ENCODE measurements at places on chromosomes 12 and 14.

DNA sequence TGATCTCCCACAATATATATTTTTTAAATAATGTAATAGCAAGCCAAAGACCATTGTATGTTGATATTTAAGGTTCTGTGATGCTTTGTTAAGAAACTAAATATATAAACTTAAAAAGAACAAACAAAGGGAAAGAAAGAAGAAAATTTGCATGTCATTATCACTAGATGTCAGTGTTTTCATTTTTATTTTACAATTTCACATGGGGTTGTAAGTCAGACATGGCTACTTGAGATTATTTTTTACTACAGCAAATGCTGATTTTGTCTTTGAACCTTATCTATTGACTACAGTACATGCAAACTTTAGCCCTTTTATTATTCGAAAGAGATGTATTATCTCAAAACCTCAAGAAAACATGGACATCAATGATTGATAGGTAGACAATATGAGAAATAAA, 36.1 kb downstream of the SLCO1C1 start:
- H3K4me1 ChIP-seq = no peaks in the 10 kb centered on the region
- no peaks in the 10 kb centered on the region for H3K27me3 ChIP-seq
- H3K4me3 ChIP-seq = no peak overlapping the region

GRCh38 chr14:61343991-61344405, 22.6 kb downstream of the PRKCH start:
- peaks cover 97% of the 10 kb centered on the region for H3K4me1 ChIP-seq
- no peak for DNase-seq
- H3K27me3 ChIP-seq = no peaks in the 10 kb centered on the region

DNA sequence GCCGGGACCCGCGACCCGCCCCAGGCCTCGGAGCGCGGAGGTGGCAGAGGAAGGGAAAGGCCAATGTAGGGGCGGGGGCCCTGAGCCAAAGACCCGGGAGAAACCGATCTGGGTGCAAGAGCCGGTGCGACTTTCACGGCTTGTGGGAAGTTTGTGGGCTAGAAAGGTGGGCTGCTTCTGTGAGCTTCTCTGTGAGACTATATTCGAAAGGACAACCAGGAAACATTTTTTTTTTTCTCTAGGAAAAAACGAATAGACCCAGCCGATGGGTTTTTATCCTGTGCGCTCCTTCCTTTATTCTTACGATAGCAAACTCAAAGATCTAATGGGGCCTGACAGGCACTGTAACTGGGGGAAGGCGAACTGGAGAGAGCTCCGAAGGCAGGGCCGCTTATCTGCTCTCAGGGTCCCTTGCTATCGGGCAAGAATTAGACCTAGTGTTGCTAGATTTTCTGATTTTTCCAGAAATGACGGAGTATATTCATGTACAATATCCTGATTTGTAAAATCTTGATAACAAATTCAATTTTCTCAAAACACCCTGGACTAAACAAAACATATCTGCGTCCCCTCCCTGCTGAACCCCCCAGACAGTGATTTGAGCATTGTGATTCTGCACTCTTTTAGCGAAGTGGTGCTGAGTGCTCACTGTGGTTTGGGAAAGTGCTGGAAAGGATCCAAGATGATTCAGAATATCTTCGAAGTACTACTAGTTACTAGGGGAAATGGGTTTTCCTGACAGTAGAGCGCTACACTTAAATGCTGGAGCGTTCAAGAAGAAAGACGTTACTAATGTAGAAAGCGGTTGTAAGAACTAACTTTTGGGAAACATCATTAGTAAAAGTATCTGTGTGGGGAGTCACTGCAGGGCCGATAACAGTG, 563 bp upstream of the STXBP6 start:
- H3K4me1 ChIP-seq = no peaks in the 10 kb centered on the region
- H3K4me3 ChIP-seq = no peak overlapping the region
- no peak for DNase-seq
- no peak overlapping the region for H3K27ac ChIP-seq
- peaks cover 17% of the 10 kb centered on the region for H3K27me3 ChIP-seq

GRCh38 chr12:130826151-130826801, 12.8 kb downstream of the STX2 start:
- no peak overlapping the region for H3K27ac ChIP-seq
- DNase-seq = peak; percentile 67
- no peaks in the 10 kb centered on the region for H3K27me3 ChIP-seq
- H3K36me3 ChIP-seq = peaks cover 26% of the 10 kb centered on the region
- no peak overlapping the region for H3K4me3 ChIP-seq

GRCh38 chr12:31817120-31817519, 88.3 kb upstream of the AMN1 start:
- no peak for DNase-seq
- no peaks in the 10 kb centered on the region for H3K4me1 ChIP-seq
- H3K27me3 ChIP-seq = no peaks in the 10 kb centered on the region
- no peak overlapping the region for H3K27ac ChIP-seq

DNA sequence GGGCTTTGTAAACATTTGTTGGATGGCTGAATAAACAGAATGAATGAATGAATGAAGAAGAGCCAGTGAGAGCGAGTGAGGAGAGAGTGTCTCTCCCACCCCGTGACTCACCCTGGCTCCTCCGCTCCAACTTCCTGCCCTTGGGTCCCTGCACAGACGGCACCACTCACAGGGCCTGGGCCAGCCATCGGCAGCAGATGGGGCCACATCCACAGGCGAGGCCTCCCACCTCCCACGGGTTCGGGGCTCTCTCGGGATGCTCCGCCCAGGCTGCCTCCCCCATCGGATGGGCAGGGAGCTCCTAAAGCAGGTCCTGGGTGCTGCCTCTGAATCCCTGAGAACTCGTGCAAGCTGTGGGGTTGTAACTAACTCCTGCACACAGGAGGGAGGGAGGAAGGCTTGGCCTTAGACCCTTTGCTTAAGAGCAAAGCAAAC, 41.3 kb downstream of the CCNK start:
- H3K27me3 ChIP-seq = no peaks in the 10 kb centered on the region
- DNase-seq = no peak
- H3K4me3 ChIP-seq = no peak overlapping the region
- peaks cover 22% of the 10 kb centered on the region for H3K4me1 ChIP-seq

DNA sequence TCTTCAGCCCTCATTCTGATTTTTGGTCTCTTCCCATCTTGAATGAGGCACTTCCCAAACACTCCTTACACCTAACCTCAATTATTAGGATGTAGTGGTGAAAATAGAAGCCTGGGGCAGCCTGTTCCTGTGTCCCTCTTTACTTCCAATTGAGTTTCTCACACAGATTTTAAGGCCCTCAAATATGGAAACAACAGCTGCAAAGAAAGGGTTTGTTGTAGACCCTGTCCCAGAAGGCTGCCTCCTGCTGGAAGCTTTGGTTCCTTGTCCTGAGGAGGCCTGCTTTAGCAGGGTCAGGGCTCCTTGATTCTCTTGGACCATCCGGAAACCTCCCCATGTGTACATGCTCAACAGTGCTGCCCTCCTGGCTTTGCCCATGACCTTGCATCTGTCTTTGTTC, 101.3 kb downstream of the TGFB3 start:
- H3K36me3 ChIP-seq = peaks cover 2% of the 10 kb centered on the region
- H3K4me1 ChIP-seq = no peaks in the 10 kb centered on the region
- H3K27ac ChIP-seq = no peak overlapping the region
- H3K4me3 ChIP-seq = no peak overlapping the region
- H3K27me3 ChIP-seq = no peaks in the 10 kb centered on the region

DNA sequence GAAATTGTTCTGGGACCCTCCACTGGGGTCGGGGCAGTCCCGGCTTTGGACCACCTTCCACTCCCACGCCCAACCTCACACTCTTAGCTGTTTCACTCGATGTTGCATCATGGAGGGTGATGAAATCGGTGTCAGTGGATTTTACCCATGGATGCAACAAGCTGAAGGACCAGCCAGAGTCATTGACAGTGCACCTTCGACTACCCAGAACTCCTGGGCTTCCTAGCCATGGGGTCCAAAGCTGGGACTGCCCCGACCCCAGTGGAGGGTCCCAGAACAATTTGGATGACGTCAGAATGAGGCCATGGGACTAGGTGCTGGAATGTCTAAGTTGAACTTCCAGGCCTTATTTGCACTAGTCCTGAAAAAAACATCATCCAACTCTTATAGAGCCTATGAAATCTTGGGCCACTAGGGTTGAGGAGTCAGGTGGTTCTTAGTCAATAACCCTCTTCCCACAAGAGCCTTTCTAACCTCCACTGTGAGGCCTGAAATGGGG, 882 bp upstream of the IL23A start:
- H3K36me3 ChIP-seq = peaks cover 13% of the 10 kb centered on the region
- H3K4me1 ChIP-seq = peaks cover 48% of the 10 kb centered on the region
- DNase-seq = no peak
- peak overlapping the region; percentile 86 for H3K4me3 ChIP-seq
- H3K27me3 ChIP-seq = no peaks in the 10 kb centered on the region

DNA sequence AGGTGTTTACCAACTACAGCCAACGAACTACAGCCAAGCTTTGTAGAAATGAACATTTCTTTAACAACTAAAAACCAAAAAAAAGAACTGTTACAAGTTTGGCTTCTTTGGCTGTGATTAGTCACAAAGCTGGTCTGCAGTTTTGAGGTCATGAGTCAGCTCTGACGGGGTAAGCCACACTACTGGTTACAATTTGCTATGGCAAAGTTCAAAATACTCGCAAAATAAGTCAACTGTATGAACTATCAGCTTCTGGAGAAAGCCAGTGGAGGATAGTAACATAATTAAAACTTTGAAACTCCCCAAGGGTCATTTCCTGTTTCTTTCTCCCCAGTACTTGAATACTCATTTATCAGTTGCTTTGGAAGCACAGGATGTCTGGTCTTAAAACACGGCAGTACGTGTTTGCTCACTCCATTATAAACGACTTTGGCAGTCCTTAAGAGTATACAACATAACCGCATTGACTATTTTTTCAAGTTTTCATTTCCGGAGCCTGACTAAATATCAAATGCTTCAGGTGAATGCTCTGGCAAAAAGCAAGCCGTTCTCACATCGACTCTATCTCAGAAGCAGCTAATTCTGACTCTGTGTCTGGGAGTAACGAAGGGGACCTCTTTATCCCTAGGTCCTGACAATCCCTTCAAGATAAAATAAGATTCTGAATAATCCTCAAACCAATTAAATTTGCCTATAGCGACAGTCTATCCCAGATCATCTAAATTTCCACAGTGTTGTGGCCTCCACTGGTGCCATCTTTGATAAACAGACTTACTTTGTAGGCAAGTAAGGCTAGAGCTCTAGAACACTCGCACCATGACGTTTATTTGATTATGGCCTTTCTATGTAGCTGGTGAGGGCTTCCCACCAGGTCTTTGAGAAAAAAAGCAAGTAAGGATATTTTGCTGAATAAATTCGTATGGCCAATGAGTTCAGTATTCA, 10.6 kb downstream of the PHLDA1 start:
- DNase-seq = peak; percentile 75
- H3K4me3 ChIP-seq = peak overlapping the region; percentile 74
- no peaks in the 10 kb centered on the region for H3K27me3 ChIP-seq
- peaks cover 24% of the 10 kb centered on the region for H3K4me1 ChIP-seq
- H3K36me3 ChIP-seq = no peaks in the 10 kb centered on the region

GRCh38 chr12:30010071-30011052, 226.6 kb upstream of the TMTC1 start:
- no peak overlapping the region for H3K4me3 ChIP-seq
- no peaks in the 10 kb centered on the region for H3K4me1 ChIP-seq
- H3K36me3 ChIP-seq = no peaks in the 10 kb centered on the region
- H3K27ac ChIP-seq = no peak overlapping the region
- DNase-seq = no peak

GRCh38 chr12:108511633-108512540, 3.2 kb upstream of the FICD start:
- H3K36me3 ChIP-seq = no peaks in the 10 kb centered on the region
- peak; percentile 63 for DNase-seq
- H3K27ac ChIP-seq = no peak overlapping the region
- H3K4me3 ChIP-seq = peak overlapping the region; percentile 14
- H3K27me3 ChIP-seq = peaks cover 4% of the 10 kb centered on the region

DNA sequence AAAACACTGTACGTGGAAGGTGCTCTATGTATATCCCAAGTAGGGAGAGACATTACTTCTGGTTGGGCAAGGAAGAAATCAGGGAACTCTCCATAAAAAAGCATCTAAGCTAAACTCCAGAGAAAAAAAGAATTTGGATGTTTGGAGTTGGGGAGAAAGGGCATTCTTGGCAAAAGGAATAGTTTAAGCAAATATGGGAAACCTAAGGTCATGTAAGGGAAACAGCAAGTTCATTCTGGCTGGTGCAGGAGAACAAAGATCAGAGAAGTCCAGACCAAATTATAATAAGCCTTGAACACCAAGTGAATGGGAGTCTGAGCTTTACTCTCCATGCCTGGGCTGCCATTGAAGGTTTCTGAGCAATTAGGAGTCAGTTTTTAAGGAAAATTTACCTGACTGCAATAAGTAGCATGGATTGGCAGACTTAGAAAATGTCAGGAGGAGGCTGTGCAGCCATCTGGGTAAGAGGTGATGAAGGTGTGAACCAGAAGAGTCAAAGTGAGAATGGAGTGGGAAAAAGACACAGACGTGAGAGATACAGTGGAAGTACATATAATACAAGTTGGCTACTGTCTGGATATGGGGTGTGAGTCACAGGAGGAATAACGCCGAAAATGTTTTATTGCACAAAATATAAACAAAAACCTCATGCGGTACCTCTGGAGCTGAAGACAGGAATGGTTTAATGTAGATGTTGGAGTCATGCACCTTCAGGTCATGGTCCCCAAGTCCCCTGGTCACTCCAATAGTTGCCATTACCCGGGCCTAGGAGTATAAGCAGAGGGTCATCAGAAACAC, 222.6 kb downstream of the MON2 start:
- no peak overlapping the region for H3K27ac ChIP-seq
- no peak overlapping the region for H3K4me3 ChIP-seq
- no peak for DNase-seq

- DNase-seq = no peak
- no peak overlapping the region for H3K4me3 ChIP-seq
- H3K27me3 ChIP-seq = no peaks in the 10 kb centered on the region
- no peaks in the 10 kb centered on the region for H3K36me3 ChIP-seq
Observed at GRCh38 chr14:78310272-78310671, 140.1 kb downstream of the NRXN3 start.

- H3K36me3 ChIP-seq = peaks cover 9% of the 10 kb centered on the region
- DNase-seq = peak; percentile 7
- H3K27ac ChIP-seq = peak overlapping the region; percentile 85
- H3K4me3 ChIP-seq = peak overlapping the region; percentile 61
- H3K4me1 ChIP-seq = peaks cover 22% of the 10 kb centered on the region
Observed at GRCh38 chr14:102363182-102363943, 622 bp downstream of the TECPR2 start.

- DNase-seq = peak; percentile 9
- H3K27ac ChIP-seq = no peak overlapping the region
- no peaks in the 10 kb centered on the region for H3K36me3 ChIP-seq
- H3K4me1 ChIP-seq = peaks cover 24% of the 10 kb centered on the region
Observed at GRCh38 chr14:73242357-73242901, 5.1 kb downstream of the PAPLN start.

- H3K4me3 ChIP-seq = no peak overlapping the region
- DNase-seq = no peak
- H3K27ac ChIP-seq = no peak overlapping the region
- peaks cover 86% of the 10 kb centered on the region for H3K4me1 ChIP-seq
Observed at GRCh38 chr12:104505095-104505818, 48.5 kb downstream of the CHST11 start.

DNA sequence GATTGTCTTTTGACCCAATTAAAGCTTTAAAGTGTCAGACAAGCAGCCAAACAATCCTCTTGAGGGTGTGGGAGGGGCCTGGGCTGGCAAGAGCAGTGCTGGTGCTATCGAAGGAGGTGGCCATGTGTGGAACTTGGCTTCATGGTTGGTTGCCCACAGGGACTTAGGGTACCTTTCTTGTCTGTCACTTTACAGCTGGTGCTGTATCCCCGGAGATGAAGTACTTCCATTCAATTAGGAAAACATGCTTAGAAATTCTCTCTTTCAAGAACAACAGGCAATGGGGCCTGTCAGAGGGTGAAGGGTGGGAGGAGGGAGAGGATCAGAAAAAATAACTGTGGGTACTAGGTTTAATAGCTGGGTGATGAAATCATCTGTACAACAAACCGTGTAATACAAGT, 86.5 kb downstream of the DAAM1 start:
- no peak for DNase-seq
- peak overlapping the region; percentile 21 for H3K4me3 ChIP-seq

Data from CD4-positive, CD25-positive, alpha-beta regulatory T cell (primary cell).